ENCODE measurements at places on chromosomes 11 and 22. TPM values are rescaled to one million over a fixed set of nuclear protein-coding genes. Genes with fewer than 3 reads are reported as not detected.

- DNase-seq: no peak
Measured at GRCh38 chr22:40834619-40835018, 15.5 kb upstream of the SLC25A17 start.

FXYD2 gene
- total RNA-seq: not detected

- no peak for DNase-seq
Measured at GRCh38 chr11:68270196-68271022, 1.4 kb downstream of the C11orf24 start.

OR8H3 gene
- total RNA-seq: not detected

DNA sequence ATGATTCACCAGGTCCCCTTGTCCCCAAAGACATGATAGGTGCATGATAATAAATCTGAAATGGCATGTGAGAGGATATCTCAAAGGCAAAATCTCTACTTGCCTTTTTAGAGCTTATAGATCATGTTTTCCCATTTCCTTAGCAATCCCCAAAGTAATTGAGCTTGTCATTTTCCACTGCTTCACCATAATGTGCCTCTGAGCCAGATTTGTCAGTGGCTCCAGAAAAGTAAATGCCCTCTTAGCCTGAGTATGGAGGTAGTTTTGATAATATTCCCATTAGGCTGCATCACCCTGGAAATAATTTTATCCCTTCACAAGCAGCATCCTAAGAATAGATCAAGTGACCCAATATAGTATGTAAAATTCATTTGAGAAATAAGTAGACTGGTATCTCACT lies 36.7 kb upstream of the ADSL start:
- no peak for DNase-seq

DNA sequence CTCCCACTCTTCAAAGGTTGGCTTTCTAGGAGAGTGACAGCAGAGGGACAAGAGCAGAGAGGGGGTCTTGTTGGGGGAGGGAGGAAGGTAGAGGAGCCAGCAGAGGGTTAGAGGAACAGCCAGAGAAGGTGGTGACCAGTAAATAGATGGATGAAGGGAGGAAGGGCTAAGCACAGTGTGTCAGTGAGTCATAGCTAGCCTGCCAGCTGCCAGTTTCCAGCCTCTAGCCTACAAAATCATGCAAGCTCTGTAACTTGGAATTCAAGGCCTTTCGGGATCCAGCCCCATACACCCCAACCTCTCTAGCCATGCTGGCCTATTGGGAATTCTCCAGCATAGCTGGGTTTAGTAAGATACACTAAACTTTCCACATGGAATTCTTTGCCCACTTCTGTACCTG lies 147.4 kb upstream of the TEAD1 start:
- DNase-seq: no peak

FOLH1 gene
- 7.0 TPM for total RNA-seq

- no peak for DNase-seq
Measured at GRCh38 chr11:36312611-36313472, 16.8 kb downstream of the PRR5L start.
